CD4-positive, CD25-positive, alpha-beta regulatory T cell (primary cell): ENCODE measurements at places on chromosomes 3 and 15.

DNA sequence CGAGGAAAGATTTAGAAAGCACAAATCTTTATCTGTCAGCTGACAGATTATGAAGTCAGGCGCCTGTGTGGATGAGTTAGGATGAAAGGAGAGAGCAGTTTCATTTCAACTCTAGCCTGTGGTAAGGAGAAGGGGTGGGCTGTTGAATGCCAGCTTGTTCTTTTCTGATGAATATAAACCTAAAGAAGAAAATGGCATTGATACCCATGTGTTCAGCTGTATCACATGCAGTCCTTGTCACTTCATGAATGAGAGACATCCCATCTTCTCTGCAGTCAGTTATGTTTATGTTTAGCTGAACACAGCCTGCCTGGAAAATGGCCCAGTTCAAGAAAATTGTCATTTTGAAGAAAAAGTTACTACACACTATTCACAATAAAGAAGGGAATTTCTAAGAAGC is 345.7 kb upstream of the RBMS3 start:
- DNase-seq, result no peak

DNA sequence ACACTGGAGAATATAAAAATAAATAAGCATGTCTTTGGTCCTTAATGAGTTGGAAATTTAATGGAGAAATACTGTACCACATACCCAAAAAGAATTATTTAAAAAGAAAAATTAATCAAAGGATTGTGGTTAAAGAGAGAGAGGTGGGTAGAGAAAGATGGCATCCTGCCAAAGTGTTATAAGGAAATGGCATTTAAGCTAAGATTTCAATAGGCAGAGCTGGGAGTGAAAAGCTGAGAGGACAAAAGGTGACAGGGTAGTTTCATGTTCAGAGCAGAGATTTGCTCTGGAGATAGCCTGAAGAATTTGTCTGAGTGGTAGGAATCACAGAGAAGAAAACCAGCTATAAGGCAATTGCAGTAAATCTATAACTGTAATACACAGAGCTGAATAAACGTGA is 181.0 kb downstream of the SI start:
- DNase-seq, result no peak

GRCh38 chr3:3184876-3185275 is 5.4 kb upstream of the CRBN start:
- DNase-seq, result no peak

GRCh38 chr15:88841236-88841635 is 38.0 kb downstream of the ACAN start:
- DNase-seq, result no peak

GRCh38 chr3:66010739-66011655 is 27.7 kb downstream of the MAGI1 start:
- no peak for DNase-seq

DNA sequence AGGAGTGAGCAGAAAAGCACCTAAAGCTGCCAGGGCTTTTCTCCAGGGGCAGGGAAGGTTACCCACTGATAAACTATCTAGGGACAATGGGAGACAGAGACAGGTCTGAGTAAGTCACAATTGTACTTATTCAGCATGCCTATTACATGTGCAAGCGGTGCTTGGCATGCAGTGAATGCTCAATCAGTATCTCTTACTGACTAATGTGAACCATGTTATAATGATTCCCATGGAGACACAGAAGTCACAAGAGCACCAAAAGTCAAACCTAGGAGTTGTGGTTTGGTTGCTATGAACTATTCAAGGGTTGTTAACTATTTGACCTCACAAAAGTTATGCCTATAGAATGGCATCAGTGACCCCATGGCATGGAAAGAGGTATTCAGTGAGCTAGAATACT is 50.0 kb upstream of the RASGRP1 start:
- DNase-seq, result no peak

GRCh38 chr15:61835029-61835428 is 225.2 kb downstream of the VPS13C start:
- DNase-seq, result no peak

- DNase-seq, result no peak
Measured at GRCh38 chr3:55483196-55484095, 3.7 kb downstream of the WNT5A start.

DNA sequence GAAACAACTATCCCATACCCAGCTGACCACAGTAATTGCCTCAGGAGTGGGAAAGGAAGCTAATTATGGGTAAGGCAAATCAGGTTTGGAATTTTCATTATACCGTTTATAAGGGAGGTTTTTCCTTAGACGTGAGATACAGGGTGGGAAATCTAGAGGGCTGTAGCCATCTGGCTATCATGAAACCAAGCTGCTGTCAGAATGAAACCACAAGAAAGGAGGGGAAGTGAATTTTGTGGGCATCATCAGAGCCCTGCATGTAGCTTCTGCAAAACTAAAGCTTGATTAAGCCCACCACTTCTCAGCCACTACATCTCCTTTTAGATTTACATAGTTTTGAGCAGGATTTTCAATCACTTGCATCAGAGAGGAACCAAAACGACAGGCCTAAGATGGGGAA is 893.5 kb downstream of the TUSC7 start:
- no peak for DNase-seq

DNA sequence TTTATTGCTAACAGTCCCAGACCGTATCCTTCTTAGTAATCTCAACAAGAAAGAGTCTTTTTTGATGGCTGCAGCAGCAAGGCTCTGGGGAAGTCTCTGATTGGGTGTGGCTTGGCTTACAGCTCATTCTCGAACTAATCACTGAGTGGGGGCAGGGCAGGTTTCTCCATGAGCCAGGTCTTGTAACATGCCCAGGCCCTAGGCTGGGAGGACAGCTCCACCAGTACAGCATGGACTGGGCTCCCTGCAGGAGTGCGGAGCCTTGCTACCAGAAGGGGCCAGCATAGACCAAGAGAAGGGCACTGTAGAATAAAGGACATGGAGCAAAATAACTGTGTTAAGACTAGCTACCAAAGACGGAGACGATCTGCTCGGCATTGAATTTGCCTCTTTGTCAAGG is 7.2 kb downstream of the CD276 start:
- no peak for DNase-seq

- peak; percentile 12 for DNase-seq
Measured at GRCh38 chr3:128950223-128950938, 43.5 kb downstream of the CFAP92 start.

DNA sequence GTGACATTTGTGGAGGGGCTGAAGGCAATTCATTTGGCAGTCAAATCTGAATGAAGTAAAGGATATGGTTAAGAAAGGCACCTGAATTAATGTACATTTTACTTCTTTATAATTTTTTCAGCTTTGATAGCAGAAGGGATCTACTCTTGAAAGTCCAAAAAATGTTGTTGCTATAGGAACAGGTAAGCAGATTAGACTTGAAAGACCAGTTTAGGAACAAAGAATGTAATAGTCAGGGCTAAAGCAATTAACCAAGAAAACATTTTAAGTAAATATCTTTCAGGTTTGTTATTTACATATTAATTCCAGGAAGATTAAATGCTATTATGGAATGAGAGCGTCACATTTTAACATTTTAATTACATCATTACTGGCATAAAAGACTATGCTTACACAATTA is 1.1 kb downstream of the ATP13A4 start:
- DNase-seq, result no peak

DNA sequence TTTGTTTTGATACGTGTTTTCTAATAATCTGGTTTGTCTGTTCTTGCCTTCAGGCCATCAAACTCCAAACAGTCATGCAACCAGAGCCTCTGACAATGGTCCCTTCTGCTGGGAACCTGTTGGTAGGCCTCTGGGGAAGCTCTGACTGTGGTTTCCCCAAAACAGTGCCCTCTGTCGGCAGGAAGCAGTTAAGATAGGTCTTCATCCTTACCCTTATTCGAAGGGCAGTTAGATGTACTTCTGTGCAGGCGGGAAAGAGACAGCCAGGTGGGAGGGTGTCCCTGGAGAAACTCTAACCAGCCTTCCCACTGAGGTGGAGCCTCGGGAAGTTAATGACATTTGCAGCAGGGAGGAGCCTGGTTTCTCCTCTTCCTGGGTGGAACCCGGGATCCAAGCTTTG is 81.6 kb upstream of the CHMP2B start:
- peak; percentile 19 for DNase-seq

GRCh38 chr3:114624047-114624445 is 330.2 kb downstream of the TIGIT start:
- DNase-seq, result no peak

- no peak for DNase-seq
Measured at GRCh38 chr3:16932877-16933276, 48.1 kb downstream of the PLCL2 start.

- no peak for DNase-seq
Measured at GRCh38 chr3:4926892-4927291, 52.3 kb upstream of the BHLHE40 start.

DNA sequence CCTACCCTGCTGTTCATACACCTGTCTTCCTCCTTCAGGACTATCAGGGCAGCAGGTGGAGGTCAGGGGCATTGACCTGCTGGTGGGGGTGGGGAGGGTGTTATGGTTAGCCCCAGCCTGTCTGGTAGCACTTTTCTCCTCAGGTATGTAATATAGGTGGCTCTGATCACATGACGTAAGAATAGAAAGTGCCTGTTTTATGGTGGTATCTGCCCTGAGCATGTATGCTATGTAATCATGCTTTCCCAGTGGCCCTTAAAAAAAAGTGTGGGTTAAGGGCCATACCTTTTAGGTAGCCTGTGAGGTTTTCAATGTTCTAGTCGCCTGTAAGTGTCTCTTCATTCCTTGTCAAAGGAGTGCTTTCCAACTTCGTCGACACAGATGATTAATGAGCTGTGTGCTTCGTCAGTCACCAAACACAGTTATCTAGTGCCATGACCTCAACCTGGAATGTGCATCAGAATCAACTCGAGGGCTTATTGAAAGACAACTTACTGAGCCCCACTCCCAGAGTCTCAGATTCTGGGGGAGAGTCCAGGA is 86.3 kb downstream of the KLHL25 start:
- DNase-seq, result no peak

- DNase-seq, result no peak
Measured at GRCh38 chr3:169356284-169356955, 307.1 kb downstream of the MECOM start.

GRCh38 chr3:127173516-127174166 is 19.3 kb upstream of the PRR23E start:
- DNase-seq, result no peak

GRCh38 chr3:152304160-152304559 is 35.4 kb downstream of the MBNL1 start:
- no peak for DNase-seq

DNA sequence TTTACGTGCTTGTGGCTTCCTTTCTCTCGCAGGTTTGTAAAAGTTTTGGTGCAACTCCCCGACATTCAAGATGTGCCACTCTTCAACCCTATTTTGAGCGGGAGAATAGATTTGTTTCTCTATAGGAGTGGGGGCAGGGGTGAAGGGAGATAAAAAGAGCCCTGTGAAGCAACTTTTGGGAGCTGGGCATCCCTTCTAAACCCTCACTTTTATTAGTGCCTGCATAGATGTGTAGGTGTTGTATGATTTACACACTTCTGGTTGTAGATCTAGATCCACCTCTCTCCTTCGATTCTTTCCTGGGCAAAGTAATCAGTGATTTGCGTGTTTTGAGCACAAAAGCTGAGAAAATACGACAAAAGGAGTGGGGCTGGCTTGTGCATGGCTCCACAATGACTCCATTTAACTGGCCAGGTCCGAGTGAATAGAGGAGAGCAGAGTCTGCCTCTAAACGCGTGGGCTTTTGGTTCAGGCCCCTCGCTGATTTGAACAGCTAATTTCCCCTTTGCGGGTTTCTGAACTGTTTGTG is 17.7 kb downstream of the SOX2 start:
- DNase-seq, result no peak

DNA sequence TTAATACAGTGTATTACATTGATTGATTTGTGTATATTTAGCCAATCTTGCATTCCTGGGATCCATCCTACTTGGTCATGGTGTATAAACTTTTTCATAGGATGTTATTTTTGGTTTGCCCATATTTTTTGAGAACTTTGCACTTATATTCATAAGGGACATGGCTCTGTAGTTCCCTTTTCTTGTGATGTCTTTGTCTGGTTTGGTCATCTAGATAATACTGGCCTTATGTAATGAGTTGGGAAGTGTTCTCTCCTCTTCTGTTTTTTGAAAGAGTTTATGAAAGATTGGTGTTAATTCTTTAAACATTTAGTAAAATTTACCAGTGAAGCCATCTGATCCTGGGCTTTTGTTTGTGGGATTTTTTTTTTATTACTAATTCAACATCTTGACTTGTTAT is 9.6 kb downstream of the CHST13 start:
- no peak for DNase-seq

GRCh38 chr3:105359098-105359762 is 7.5 kb upstream of the ALCAM start:
- DNase-seq, result no peak

GRCh38 chr3:180117381-180118163 is 80.8 kb upstream of the PEX5L start:
- DNase-seq, result no peak

DNA sequence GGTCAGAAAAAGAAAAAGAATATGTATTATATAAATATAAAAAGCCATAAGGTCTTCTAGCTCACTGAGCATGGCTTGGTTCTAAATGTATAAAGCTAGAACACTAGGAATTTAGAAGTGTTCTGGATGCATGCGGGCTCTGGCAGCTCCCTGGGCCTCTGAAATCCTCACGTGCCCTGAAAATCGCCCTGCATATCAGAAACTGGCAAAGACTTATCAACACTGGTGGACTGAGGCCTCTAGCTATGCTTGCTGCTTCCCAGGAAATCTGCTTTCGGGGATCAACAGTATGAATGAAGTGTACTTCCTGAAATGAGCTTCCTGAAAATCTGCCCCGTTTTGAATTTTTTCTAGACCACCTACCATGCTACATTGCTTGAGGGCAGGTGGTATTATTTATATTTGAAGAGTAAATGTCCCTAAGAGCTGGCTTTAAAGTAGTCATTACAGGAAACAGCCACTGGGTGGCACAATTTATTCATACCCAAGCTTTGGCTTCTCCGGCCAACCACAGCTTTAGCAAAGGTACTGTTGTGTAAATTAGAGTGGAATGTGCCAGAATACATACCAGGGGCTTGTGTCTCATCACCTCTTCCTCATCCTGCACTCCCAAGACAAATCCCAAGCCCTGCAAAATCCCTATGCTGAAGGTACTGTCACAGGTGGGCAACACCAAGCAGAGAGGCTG is 17.7 kb downstream of the CRTAP start:
- peak; percentile 44 for DNase-seq

DNA sequence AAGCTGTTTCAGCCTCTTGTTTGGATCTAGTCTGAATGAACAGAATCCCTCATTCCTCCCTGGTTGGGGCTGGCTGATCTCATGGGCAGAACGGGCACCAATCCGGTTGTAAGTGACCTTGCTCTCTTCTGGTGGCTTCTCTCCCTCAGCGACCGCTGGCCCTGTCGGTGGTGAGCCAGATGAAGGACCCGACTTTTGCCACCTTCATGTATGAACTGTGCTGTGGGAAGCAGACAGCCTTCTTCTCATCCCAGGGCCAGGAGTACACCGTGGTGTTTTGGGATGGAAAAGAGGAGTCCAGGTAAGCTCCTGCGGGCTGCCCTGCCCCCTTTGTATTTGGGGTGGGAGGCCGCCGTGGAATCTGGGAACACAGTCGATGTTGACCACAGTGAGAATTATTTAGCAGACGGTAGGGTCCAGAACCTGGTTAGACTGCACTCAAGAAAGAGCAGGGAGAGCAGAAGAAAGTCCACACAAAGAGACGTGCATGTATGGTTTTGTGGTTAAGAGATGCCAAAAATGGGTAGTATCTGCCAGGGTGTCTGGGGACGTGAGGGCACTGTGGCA is 138.8 kb downstream of the LRRK1 start:
- no peak for DNase-seq

GRCh38 chr3:242602-243355 is 46.2 kb downstream of the CHL1 start:
- DNase-seq, result no peak

- DNase-seq, result no peak
Measured at GRCh38 chr3:170941551-170941950, 33.1 kb upstream of the EIF5A2 start.

- DNase-seq, result no peak
Measured at GRCh38 chr15:65336493-65337435, 32.3 kb downstream of the RNU5B-1 start.
